Stimulated activated CD8-positive, alpha-beta memory T cell treated with anti-CD3 and anti-CD28 coated beads, Interleukin-7, amount 100 ng/mL, for 48 hours (primary cell): ENCODE measurements at places on chromosomes 7 and 10.
A peak's percentile ranks its signal among the peaks of the same experiment; 100 is the strongest.

GRCh38 chr7:36971515-36972139 lies 247.3 kb upstream of the AOAH start:
- no peak for DNase-seq

DNA sequence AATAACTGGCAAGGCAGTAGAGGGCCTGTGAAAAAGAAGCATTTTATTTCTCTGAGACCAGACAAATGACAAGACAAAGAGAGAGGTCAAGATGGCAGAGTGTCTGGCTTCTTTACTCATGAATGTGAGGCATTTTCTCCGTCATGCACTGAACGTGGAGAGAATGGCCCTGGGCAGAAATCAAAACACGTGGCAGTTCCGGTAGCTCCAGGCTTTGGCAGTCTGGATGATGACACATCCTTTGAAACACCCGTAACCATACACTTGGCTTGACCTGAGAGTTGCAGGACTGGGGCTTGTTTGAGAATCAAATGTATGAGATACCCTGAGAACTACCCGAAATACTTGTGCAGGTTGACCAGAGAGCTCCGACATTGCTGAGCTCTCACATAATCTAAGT lies 537.6 kb downstream of the ACTR3B start:
- DNase-seq, result no peak

DNA sequence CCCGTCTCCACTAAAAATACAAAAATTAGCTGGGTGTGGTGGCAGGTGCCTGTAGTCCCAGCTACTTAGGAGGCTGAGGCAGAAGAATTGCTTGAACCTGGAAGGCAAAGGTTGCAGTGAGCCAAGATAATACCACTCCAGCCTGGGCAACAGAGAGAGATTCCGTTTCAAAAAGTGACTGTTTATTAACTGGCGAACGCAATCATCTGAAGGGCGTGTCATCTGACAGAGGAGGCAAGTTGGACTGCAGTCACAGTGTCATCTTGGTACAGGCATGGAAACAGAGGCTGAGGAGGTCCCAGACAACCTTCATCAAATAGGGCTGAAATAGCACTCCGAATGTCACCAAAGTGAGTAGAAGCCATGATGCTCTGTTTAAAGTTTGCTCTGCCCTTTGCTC lies 75.3 kb upstream of the NFE2L3 start:
- no peak for DNase-seq

DNA sequence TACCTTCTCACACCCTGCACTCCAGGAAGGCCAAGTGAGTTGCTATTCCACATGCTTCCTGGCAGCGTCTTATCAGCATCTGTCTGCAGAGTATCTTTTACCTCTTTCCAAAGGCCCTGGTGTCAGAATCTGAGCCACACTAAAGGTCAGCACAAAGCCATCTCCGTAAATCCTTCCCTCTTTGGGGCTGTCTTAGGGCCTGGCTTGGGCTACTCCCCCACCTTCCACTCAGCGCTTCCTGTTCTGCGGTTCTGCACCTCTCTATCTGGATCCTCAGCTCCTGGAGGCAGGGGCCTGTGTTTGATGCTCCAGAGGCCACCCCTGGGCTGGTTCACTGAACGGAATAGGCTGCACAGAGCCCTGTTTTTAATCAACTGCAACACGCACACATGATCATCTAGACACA lies 334.8 kb upstream of the GALNT17 start:
- DNase-seq, result no peak

DNA sequence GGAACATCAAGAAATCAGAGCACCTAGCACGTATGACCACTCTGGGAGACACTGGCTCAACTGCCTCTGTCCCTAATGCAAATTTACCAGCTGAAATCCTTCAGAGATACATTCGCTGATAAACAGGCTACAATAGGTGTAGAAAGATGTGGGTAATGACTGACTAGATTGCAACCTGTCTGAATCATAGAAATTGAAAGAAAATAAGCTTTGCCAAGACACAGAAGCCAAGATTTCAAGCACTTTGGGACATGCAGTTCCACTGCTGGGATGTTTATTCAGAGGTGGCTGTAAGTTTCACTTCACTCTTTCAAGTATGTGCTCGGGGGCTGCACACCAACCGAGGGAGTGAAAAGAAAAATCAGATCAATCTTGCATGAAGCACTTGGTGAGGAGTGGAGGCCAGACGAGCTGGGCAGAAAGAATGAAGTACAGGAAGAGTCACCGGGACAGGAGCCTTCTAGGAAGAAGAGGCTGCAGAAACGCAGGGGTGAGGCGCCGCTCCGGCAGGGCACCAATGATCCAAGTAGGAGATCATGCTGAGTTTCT lies 276.7 kb downstream of the PARD3 start:
- no peak for DNase-seq

DNA sequence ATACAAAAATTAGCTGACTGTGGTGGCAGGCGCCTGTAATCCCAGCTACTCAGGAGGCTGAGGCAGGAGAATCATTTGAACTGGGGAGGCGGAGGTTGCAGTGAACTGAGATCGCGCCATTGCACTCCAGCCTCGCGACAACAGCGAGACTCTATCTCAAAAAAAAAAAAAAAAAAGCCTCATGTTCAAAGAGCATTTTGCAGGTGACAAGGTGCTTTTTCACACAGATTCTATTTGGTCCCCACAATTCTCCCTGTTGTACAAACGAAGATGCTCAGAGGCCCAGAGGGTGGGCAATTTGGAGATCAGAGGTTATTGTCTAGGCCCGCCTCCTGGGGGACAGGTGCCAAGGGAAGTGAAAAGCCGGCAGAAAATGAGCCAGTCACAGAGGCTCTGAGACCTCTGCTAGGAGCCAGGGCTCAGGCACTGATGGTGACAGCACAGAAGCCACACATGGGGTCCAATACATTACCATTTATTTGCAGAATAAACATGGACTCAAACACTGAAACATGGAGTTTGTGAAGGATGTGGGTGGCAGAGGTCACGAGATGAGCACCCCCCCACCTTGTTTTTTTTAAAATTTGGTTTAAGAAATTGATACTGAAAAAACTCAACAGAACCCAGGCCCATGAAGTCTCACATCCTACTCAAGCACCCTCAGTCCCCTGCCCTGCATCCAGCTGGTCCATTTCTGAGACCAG lies 882 bp upstream of the GAL3ST4 start:
- DNase-seq, result no peak

GRCh38 chr10:47339759-47340607 lies 8.2 kb upstream of the RBP3 start:
- no peak for DNase-seq

GRCh38 chr7:54946271-54946670 lies 72.5 kb upstream of the EGFR start:
- no peak for DNase-seq

- no peak for DNase-seq
Observed at GRCh38 chr7:17680026-17680425, 260.3 kb downstream of the SNX13 start.

- DNase-seq, result no peak
Observed at GRCh38 chr7:94050046-94050445, 45.9 kb upstream of the BET1 start.

DNA sequence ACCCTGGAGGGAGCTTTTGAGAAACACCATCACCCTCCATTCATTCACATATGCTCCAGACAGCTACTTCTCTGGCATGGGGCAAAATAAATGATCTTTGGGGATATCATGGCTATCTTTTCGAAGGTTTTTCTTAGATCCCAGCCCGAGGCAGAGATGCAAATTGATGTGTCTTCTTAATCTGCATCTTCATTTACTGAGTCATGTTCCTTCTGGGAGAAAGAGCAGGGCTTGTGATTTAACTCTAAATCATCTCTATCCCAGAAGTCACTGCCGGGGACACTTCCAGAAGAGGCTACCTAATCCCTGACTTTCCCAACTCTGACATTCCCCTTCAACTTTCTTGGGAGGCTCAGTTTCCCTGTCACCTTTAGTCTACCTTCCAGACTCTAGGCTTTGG lies 90.1 kb downstream of the SORCS3 start:
- no peak for DNase-seq

GRCh38 chr7:115005953-115006352 lies 84.1 kb downstream of the MDFIC start:
- DNase-seq, result no peak

DNA sequence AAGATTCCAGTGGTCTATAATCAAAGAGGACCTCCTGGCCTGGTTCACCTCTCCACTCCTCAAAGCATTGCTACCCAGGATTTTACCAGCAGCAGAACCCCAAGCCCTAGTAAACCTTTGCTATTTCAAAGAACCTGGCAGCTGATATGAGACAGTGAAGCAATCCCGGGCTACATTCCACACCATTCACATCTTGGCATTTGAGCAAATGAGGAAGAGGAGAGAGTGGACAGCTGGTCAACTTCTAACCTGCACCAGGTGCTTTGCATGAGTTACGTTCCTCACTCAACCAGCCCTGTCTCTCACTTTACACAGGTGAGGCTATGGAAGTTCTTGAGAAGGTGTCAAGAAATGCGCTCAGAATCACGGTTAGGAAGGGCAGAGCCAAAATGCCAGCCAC lies 1.1 kb downstream of the CCDC3 start:
- no peak for DNase-seq

DNA sequence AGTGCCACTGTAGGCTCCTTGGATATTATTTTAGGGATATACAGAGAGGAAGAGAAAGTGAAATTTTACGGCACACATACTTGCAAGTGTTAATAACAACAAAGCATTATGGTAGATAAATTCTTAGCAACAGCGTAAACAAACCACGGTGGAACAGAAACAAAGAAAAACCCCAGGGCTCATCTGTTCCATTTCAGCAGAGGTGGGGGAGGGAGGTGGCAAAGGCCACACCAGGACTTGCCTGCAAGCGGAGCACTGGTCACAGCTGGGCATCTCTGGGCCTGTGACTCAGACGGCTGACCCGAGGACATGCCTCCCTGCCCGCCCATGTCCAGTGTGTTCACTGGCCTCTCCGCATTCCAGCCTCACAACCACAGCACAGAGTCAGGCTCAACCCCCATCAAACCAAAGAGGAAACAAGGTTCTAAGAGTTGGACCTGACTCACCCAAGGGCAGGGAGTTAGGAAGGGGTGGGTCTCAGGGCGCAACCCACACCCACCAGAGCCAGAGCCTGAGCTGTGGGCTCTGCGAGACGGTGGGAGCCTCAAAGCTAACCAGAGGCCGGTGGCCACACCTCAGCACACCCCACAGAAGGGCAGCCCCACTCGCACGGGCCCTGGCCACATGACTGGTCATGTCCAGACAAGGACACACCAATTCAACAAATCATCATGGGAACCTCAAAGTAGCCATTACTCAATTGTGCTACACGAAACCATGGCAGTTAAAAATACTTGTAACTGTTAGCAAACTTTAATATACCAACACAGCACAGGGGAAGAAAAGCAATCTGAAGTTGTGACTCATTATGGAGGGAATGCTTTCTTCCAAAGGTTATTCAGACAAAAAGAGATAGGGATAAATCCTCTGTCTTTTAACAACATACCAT lies 10.7 kb downstream of the ESYT2 start:
- peak; percentile 58 for DNase-seq

GRCh38 chr7:128917122-128917521 lies 6.6 kb upstream of the KCP start:
- DNase-seq, result no peak
